ENCODE measurements at places on chromosomes 4 and X.

DNA sequence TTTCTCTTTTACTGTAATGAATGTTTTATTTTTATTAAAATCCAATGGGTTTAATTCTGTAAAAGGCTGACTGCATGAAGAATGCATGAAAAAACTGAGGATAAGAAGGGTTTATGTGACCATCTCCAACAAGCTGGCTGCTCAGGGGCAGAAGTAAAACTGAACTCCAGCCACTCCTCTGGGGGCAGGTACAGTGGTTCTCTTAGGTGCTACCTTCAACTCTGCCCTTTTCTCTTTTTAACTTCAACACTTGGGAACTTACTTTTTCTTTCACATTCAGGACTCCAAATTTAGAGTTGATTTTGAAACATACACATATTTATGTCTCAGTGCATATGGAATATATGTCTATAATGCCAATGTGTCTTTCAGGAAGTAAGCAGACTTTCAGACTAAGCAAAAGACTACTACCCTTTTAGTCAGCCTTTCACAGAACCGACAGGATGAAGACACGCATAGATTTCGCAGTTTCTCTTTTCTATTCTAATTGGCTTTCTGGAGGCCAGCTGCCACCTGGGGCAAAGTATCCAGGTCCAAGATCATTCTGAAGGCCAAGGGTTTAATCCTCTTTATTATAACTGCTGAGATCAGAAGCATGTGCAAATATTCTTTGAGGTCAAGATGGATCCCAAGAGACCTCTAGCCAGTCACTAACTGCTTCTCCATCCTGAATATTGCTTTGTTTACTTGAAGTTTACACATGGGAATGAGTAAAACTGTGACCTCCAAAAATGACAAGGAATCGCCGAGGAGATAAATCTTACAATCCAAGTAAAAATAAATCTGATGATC lies 30.7 kb downstream of the HS3ST1 start:
- DNase-seq, result no peak

DNA sequence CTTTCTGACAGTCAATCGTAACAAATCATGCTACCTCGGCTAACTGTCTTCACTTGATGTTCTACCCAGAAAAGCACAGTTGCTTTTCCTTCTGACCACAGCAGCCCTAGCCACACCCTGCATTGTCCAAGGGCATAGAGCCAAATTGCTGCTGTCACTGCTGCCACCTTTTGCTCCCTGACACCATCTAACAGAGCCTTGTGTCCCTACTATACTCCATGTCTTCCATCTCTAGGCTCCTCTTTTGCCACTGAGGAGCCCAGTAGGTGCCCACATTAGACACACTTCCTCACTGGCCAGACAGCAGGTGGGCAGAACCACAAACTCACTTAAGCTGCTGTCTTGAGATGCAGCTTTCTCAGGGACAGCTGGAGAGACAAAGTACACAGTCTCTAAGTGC lies 91.4 kb downstream of the ANXA3 start:
- DNase-seq, result no peak

DNA sequence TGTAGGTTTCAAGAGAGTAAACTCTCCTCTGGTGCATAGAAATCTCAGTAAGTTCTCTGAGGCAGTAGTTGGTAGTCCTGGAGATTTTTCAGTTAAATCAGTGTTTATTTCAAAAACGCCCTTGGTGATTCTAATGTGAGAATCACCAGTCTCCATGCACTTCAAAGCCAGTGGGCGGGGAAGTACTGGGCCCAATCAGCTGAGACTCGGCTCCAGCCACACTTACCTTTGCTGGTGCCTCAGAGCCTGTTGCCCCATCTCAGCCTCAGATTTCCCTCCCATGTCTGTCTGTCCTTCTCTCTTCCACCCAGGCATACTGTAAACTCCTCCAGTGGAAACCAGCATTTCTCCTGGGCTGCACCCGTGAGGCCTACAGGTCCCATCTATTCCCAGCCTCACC lies 7.4 kb upstream of the MGST2 start:
- no peak for DNase-seq

- no peak for DNase-seq
Measured at GRCh38 chr4:105755375-105755774, 46.8 kb downstream of the GSTCD start.

GRCh38 chrX:19814240-19814639 lies 73.2 kb downstream of the SH3KBP1 start:
- DNase-seq, result no peak

GRCh38 chrX:152824841-152825374 lies 5.6 kb downstream of the CETN2 start:
- no peak for DNase-seq

DNA sequence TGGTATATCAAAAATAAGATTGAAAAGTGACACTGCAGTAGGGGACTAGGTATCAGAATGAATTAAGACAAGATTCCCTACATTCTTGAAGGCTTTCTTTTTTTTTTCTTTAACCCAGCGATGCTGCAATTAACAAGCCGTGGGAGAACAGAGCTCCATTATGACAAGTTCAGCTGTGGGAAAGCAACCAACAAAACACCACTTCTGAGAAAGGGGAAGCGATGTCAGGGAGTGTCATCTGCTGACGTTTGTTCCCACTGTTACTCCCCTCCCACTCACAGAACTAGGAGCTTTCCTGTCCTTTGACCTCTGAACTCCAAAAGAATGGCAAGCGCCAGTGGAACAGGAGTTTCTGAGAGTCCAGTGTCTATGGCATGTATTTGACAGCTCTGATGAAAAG lies 90.2 kb upstream of the SLITRK2 start:
- DNase-seq, result no peak

GRCh38 chr4:65007841-65008439 lies 598.7 kb upstream of the TECRL start:
- peak; percentile 49 for DNase-seq

DNA sequence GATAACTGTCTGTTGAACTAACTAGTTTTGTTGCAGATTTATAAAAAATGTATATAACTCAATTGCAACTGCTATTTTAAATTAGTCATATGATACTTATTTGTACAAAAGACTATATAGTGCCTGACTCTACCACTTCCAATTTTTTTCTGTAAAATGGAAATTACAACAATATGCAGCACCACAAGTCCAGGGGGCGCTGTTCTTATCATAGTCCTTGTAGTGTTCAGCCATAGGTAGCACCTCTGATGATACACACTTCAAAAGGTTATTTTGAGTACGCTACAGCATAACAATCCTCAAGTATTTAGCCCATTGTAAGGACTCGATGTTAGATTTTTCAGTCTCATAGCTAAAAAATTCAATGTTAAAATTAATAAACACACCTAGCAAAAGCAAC lies 174.9 kb downstream of the CORIN start:
- no peak for DNase-seq

DNA sequence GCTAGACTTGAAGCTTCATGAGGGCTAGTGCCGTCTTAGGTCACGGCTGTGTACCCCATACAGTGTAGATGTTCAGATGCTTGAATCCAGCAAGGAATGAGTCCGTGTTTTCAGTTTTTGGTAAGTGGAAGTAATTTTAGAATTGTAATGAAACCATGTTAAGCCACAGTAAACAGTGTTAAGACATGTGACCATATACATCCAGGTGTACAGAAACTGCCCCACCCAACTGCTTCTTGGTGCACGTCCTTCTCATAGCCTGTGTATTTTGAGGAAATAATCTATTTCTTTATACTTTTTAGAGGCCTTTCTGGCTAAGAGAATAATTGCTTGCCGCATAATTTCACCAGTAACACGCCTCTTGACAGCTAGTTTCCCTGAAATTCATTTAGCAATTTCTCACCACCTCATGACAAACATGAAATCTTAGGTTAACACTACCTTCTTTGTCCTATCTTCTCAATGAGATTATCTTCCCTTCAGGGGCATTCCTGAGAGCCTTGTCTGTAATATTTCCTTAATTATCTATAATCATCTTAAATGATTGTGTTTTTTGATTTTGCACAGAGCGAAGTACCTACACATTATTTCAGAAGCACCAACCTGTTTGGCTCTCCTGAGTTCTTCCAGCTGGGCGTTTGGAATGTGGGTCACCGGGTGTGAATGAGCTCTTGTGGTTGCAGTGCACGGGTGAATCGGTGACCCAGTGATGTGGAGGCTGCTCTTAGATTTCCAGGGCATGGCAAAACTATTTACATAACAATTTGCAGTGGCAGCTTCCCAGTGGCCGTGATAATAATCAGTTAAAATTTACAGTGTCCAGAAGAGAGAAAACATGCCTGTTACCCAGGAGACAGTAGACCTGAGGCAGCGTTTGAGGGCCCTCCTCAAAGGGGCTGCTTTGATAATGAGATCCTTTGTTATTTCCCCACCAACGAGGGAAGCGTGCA lies 50.2 kb upstream of the TADA2B start:
- no peak for DNase-seq

- DNase-seq, result peak; percentile 1
Measured at GRCh38 chr4:89598602-89599001, 238.4 kb downstream of the SNCA start.

DNA sequence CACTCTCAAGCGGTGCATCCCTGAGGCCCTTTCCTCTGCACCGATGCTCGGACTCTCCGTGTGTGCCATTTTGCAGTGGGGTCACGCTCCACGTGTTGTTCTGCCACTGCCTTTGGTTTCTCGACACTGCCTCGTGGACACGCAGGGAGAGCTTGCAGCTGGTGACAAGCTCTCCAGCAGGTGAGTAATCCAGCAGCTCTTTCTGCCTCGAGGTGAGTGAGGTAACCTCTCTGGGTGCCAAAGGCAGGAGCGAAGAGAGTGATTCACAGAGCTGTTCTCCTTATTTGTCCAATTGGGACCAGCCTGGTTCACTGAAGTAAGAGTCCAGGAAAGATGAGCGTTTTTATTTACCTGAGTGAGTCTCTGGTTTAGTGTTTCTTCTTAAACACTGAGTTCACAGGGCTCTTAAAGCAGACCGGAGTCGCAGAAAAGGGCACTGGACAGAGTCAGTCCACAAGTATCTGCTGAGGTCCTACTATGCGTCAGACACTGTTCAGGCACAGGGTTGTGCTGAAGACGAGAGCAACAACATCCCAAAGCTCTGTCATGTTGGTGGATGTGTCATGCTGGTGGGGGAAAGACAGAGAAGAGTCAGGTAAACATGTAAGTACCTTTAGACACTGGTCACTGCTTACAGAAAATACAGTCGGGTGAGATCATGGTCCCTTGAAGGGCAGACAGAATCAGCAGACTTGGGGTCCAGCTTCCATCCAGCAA lies 61.8 kb downstream of the FHDC1 start:
- peak; percentile 12 for DNase-seq

DNA sequence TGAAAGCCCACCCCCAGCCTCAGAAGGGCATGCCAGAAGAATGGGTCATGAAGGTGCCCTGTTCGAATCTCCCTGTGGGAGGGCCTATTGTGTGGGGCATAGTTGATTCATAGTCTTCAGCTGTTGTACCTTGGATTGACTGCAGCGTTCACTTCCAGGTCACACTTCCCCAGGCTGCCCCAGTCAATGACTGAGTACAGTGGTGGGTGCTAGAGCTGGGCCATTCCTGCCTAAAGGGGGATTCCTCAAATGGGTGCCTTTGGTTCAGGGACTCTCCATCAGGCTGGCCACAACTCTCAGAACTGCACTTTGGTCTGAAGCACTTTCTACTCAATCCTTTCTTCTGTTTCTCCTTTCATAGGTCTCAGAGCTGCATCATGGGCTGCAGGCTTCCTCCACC lies 35.0 kb upstream of the RASGEF1B start:
- DNase-seq, result no peak

DNA sequence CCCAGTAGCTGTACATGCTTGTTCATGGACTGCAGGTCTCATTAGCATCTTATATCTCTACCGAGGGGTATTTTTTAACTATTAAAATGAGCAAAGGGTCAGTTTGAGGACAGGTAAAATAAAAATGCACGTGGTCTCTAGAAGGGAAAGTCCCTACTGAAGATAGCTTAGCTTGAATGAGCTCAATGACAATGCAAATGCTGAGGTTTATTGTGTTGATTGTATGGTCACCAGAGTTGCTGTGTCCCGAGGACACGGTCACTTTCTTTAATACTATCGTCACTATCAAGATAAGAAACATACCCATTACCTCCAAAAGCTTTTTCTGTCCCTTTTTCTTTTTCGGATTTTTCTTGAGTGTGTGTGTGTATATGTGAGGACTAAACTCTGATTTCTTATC lies 250.5 kb upstream of the PRKX start:
- no peak for DNase-seq

GRCh38 chrX:75522565-75523431 lies at the start of gene ZDHHC15:
Gene ZDHHC15 (minus strand): TSS chrX:75523037. CDS start chrX:75523024, 13 bp downstream.
- no peak for DNase-seq

DNA sequence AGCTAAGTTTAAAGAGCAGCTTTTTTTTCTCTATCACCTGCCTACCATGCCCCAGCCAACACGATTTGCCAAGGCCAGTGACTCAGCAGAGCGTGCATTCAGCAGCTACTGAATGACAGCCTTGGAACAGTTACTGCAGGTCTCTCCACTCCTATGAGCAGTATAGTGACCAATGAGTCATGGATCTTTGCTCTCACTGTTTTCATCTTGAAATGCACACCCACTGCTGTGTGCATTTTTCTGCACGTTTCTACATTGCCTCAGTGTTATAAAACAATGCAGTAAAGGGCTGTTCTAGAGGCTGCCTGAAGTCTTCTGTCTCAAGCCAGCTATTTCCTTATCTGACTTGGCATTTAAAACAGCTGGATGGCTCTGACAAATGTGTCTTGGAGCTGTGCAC lies 66.0 kb upstream of the C4orf54 start:
- DNase-seq, result peak; percentile 38

GRCh38 chr4:39637586-39638353 lies 895 bp downstream of the SMIM14 start:
- DNase-seq, result peak; percentile 48

DNA sequence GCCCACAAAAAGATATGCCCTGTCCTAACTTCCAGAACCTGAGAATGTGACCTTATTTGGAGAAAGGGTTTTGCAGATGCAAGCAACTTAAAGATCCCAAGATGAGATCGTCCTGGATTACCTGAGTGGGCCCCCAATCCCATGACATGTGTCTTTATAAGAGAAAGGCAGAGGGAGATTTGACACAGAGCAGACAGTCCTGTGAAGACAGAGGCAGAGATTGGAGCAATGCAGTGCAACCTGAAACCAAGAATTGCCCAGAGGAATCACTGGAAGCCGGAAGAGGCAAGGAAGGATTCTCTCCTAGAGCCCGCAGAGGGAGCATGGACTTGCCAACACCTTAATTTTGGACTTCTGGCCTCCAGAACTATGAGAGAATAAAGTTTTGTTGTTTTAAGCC lies 171.5 kb downstream of the SMIM20 start:
- no peak for DNase-seq

GRCh38 chrX:70254909-70255308 lies 5.1 kb downstream of the P2RY4 start:
- DNase-seq, result no peak

DNA sequence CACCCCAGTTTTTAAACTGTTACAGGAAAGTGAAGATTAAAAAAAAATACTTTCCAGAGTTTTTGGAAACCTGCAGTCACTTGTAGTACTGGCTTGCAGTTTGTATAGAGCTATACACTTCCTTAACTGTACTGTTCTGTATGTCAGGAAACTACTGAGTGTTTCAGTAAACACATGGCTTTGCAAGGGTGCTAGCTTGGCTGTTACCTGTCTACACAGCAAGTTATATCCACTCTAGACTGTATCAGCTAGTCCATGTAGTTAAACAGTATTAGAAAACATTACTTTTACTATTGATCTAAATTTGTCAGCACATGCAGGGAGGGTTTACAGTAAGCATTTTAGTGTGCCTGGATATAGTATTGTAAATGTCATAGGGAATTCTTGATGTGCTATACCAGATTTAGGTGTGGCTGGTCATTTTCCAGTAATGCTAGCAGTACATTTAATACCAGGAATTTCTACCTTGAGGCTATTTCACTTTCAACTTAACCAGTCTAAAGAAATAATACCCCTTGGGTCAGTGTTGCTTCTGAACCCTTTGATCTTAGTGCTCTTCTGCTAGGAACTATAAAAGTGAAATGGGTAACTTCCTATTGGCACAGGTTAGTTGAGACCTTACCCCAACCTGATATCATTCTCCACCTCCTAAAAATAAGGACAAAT lies 192.3 kb upstream of the ANKRD50 start:
- no peak for DNase-seq
